ENCODE measurements at places on chromosomes 5 and 9. TPM values are rescaled to one million over a fixed set of nuclear protein-coding genes. Genes with fewer than 3 reads are reported as not detected.

DNA sequence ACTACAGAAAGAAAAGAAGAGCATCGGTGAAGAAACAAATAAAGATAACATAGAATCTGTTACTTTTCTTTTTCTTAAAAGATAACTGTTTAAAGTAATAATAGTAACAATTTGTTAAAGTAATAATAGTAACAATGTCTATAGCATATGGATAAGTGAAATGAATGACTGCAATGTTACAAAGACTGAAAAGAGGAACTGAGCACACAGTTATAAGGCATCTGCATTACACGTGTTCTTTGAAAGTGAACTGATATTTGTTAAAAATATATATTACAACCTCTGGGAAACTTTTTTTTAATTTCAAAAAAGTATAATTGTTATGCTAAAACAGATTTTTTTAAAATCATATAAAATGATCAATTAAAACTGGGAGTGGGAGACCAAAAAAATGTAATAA lies 88.4 kb upstream of the FST start:
- DNase-seq = no peak

GRCh38 chr5:180804129-180804618 lies 1.6 kb upstream of the MGAT1 start:
- DNase-seq = no peak

Gene RASGEF1C
- not detected for total RNA-seq

GRCh38 chr9:83981126-83981871 lies 694 bp downstream of the RMI1 start:
- peak; percentile 47 for DNase-seq

- peak; percentile 44 for DNase-seq
Observed at GRCh38 chr5:107781451-107781850, 110.7 kb upstream of the EFNA5 start.

Gene OR13C8
- total RNA-seq = not detected

Gene PLAC8L1
- not detected for total RNA-seq

Gene SLC36A2
- total RNA-seq = not detected

GRCh38 chr5:52989025-52989780 lies at the start of gene ITGA2:
TSS of gene ITGA2 (plus strand) at chr5:52989352. CDS start at chr5:52989469, 117 bp downstream.
- DNase-seq = peak; percentile 81

Gene PCDHA12
- total RNA-seq = not detected

Gene IFNA6
- total RNA-seq = not detected

Gene GFRA3
- not detected for total RNA-seq

DNA sequence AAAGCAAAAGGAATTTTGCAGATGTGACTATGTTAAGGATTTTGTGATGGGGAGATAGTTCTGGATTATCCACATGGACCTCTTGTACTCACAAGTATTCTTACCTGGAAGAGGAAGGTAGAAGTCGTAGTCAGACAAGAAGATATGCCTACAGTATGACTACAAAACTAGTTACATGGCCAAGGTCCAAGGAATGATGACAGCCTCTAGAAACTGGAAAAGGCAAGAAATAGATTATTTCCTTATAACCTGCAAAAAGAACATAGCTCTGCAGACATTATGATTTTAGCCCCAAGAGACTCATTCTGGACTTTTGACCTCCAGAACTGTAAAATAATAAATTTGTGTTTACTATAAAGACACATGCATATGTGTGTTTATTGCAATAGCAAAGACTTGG lies 226.9 kb downstream of the FER start:
- no peak for DNase-seq

- DNase-seq = no peak
Observed at GRCh38 chr5:128904805-128905567, 60.3 kb upstream of the SLC27A6 start.

DNA sequence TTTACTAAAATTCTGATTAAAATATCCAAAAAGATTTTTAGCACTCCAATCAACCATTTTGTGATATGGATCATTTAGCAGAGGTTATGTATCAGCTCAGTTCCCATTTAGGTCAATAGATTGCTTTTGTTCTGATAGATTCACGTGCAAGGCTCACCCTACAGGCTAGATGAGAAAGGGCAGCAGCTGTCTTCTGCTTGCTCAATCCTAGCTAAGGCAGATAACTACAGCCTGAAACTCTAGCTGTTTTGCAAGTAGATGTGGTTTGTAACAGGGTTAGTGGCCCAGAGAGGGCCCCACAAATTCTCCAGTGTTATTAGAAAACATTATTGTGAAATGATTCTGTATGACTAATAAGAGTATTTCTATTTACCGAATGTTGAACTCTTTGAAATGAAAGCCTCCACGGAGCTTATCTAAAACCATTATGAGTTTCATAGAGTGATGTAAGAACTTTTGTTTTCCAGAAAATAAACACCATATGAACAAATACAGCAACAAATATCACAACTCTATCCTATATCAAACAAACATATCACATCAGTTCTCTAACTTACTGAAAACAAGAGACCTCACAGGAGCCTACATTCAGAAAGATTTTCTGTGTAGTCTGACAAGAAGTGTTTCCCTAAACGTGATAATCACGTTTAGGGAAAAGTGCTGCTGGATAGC lies 841.9 kb upstream of the ACO1 start:
- peak; percentile 44 for DNase-seq

Gene IGFBPL1
- total RNA-seq = not detected

Gene ZNF658
- 2.6 TPM for total RNA-seq

- no peak for DNase-seq
Observed at GRCh38 chr5:14552017-14552416, 29.6 kb upstream of the OTULINL start.

- DNase-seq = no peak
Observed at GRCh38 chr5:72228960-72229359, 91.1 kb downstream of the MRPS27 start.

DNA sequence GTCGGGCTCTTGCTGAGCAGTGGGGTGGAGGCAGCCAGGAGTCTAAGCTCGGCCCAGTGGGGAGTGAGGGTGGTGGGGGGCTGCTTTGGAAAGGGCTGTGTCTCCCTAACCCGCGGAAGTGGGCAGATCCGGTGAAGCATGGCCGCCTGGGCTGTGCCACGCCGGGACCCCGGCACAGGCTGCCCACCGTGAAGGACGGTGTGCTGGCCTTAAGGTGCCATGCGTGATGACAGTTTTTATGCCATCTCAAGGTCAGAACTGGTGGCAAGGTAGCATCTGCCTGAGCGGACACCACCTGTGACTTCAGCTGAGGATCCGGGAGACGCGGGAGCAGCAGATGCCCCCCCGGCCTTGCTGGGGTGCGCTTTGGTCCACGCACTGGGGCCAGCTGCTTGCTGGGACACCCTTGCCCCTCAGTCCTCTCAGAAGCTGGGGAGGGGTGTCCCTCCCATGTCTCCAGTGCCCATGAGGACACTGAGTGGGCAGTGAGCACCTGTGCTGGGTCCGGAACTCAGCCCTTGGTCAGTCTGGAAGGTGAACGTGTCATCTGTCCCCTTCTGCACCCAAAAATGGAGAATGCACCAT lies 53.9 kb downstream of the AHRR start:
- DNase-seq = no peak

Gene BSPRY
- not detected for total RNA-seq

Gene GFI1B
- not detected for total RNA-seq

DNA sequence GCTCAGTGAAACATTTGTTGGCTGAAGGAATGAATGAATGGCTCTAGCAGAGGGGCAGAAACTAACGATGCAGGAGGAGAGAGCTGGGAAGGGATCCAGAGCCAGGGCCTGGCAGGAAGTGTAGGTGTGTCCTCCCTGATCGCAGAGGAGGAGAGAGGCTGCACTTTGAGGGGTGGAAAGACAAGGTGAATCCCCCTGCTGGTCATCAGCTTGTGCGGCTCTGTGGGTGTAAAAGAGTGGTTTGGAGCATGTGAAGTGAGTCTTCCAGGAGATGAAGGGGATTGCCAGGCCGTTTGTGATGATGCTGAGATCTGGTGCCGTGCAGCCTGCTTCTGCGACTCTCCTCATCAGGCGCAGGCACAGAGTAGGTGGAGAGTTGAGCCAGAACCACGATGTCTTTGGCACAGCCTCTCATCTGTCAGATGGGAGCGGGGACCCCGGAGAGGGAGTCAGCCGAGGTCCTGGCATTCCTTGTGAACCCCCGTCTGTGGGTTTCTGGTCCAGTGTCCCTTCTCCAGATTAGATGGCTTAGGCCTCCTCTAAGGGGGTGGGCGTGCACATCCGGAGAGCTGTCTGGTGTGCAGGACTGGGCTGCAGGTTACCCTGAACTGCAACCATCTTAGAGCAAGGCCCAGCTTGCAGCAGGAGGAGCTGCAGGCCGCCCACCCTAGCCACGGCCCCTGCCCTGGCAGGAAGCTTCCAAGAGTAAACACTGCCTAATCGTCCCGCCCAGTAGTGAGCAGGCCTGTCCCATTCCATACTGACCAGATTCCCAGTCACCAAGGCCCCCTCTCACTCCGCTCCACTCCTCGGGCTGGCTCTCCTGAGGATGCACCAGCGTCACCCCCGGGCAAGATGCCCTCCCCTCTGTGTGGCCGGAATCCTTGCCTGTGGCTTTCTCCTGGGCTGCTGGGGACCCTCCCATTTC lies at the start of gene ADAMTS13:
ADAMTS13 (plus strand) TSS at position 753 of the 928 bp plus-strand sequence; CDS start at position 830, 77 bp downstream.
- peak; percentile 54 for DNase-seq

Gene SKIC3
- 49.4 TPM for total RNA-seq

Gene STX17
- total RNA-seq = 9.4 TPM

- DNase-seq = no peak
Observed at GRCh38 chr5:103217101-103217500, 41.5 kb upstream of the MACIR start.

GRCh38 chr9:89478821-89479668 lies 18.9 kb downstream of the SEMA4D start:
- DNase-seq = no peak

DNA sequence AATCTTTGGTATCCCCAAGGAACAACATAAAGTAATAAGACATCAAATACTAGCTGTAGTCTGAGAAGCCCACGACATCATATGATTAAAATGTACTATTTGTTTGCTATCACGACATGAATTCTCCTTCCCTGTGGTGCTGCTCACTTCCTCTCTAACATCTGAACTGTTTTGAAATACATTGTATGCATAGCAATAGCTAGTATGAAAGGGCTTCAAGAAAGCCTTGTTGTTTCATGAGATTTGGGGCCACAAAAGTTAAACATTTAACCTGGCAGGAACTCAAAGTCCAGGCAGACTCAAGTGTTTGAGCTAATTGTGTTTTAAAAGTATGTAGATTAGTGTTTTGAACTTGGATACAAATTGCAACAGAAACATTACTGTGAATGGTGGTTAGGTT lies 237.4 kb upstream of the PTGER4 start:
- DNase-seq = peak; percentile 21

Data from HT1080 (cell line).